ENCODE measurements at places on chromosomes 2 and 18. TPM values are rescaled to one million over a fixed set of nuclear protein-coding genes. Genes with fewer than 3 reads are reported as not detected.

The CCDC68 gene
- 1.1 TPM for total RNA-seq

The CCDC74B gene
- 0.33 TPM for total RNA-seq

The CCDC121 gene
- 0.99 TPM for total RNA-seq

The THSD7B gene
- 0.68 TPM for total RNA-seq

The SERPINB4 gene
- not detected for total RNA-seq

The PDE11A gene
- not detected for total RNA-seq
